ENCODE measurements at places on chromosomes 12 and 14.

DNA sequence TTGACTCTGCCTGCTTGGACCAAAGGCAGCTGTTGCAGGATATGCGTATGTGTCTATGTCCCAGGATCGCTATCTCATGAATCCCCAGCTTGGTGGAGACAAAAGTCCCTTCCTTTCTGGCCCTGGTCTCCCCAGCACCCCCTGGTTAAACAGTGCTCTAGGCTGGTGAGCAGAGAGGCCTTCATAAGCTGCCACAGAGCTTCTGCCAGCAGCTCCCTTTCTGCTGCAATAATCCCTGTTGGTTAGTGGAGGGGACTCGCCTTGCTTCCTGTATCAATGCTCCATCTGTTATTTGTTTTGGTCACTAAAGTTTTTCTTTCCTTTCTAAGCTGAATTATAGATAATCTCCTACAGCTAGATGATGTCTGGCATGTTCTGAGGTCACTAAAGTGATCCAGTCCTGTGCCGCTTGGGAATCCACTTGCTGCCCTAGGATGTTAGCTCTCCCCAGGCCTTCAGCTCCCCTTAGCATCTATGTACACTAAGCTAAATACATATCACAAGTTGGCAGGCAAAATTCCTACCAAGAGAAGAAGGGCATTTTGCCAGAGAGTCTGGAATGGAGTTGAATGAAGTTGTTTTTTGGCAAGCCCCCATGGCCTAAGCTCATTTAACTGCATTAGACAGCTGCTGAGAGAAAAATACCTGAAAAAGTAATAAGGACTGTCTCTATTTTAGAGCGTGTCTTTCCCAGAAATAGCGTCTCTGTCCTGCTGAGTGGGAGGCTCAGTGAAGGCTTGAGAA lies 47.8 kb downstream of the RDH12 start:
- no peak for DNase-seq

DNA sequence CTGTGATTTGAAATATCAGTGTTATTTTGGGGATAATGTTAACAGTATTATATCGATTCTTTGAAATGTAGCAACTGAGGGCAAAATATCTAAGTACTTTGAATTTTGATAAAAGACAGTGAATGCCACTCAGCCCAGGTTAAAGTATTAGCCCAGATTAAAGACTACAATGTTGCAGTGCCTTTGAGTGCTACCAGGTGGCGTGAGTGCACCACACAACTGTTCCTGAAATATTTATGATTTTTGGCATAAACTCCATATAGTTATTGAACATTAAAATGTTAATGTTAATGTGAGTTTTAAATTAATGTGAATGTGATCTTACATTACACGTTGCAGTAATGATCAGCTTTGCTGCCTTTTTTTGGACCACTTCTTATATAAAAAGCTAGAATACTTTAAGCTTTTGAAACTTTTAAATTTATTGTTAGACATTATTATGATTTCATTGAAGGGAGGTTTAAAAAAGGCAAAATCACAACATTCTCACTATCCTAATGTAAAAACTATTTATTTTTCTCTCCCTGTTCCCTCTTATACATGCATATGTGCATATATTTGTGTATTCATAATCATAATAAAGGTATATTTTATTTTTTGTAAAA lies 22.5 kb downstream of the MRPS35 start:
- no peak for DNase-seq

GRCh38 chr14:49306152-49306751 lies 279.9 kb downstream of the RPS29 start:
- DNase-seq: no peak

DNA sequence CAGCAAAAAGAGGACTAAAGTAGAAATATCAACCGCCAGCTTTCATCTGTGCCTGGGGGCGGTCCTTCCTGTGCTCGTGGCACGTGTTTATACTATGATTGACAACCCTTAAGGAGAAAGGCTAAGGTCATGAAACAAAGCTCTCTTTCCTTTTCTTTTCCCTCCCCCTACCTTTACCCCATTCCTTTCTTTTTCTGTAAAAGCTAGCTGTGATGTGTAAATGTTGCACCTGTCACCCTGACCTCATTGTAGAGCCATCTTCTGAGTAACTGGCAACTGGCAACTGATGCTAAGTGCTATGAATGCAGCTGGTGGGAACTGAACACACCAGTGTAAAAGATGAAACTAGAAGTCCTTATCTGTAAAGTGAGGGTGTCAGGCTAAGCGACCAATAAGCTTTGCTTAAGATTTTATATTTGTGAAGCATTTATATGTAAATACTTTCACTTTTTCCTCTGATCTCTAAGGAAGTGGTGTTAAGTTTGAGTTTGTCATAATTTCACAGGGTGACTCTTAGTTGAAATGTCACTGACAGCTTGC lies 102.8 kb upstream of the BCAT1 start:
- DNase-seq: no peak

GRCh38 chr12:76346798-76347420 lies 1.3 kb downstream of the BBS10 start:
- DNase-seq: no peak

GRCh38 chr14:69771136-69771535 lies 4.2 kb downstream of the SRSF5 start:
- DNase-seq: no peak

DNA sequence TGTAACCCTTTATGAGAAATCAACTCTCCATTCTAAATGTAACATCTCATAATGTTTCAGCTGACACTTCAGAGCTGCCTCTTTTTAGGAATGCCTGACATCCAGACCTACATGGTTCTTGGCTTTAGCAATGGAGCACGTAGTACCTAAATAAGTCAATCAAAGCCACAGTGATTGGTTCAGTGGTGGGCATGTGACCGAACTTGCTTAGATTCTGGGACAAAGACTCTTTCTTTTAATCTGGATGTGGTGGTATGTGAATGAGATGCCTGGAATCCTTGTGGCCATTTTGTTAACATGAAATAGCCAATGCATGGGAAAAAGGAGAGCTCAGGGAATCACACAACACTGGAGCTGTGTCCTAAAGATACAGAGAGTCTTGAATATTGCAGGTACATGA lies 11.8 kb downstream of the GPR65 start:
- DNase-seq: no peak

GRCh38 chr12:64590183-64590582 lies 20.1 kb upstream of the RASSF3 start:
- DNase-seq: no peak

- peak; percentile 26 for DNase-seq
These were observed 104.7 kb downstream of the PLEKHA5 start for GRCh38 chr12:19234171-19234704.

DNA sequence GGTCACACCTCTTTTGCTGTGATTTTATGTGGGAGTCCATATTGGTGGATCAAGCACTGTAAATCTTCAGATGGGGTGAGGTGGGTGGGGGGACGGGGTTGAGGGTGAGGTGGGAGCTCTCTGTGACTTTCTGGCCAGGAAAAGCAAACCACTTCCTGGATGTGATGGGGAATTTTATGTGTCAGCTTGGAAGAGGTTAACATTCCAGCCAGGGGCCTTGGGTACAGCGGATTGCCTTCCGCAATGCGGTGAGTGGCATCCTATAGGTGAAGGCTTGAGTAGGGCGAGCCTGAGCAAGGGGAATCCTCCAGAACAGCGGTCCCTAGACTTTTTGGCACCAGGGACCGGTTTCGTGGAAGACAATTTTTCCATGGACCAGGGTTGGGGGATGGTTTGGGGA lies 36.2 kb downstream of the DLK1 start:
- DNase-seq: no peak
